HS-27A (cell line): ENCODE measurements at places on chromosomes 3 and 15.

DNA sequence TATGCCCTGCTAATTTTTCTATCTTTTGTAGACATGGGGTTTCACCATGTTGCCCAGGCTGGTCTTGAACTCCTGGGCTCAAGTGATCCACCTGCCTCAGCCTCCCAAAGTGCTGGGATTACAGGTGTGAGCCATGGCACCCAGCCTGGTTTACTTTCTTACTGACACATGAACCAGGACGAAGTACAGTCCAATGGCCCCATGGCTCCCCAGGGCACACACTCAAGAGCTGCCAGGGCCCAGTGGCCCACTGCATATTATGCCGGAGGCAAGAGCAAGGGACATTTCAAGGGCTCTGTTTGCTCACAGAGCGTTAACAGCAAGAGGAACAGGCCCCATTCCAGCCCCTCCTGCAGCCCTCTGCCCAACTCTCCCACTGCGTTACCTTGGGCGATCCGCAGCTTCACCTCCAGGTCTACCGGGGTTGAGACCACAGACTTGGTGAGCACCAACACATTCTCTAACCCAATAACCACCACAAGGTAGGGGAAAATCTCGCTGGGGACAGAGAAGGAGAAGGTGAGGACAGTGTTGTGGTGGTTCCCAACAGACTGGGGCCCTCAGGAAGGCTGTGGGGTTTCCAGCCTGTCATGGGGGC, 42.8 kb downstream of the PTPN23 start:
- no peak for DNase-seq

GRCh38 chr15:65561934-65562333, 31.7 kb downstream of the HACD3 start:
- no peak for DNase-seq

DNA sequence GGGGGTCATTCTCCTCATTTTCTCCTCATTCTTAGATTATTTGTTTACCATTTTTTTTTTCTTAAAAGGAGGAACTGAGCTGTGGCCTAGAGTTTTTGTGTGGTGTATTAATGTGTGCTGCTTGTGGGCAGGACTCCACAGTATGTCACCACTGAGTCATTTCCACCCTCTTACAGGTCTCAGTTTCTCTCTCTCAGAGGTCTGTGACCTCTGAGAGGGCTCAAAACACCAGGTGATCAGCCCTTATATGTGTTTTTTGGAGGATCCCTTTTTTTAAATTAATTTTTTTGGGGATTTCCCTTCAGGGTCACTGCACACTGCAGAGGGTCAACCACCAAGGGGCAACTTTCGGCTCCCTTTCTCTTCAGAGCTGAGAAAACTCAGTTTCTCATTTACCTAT, 166.4 kb downstream of the SUCNR1 start:
- DNase-seq = no peak

DNA sequence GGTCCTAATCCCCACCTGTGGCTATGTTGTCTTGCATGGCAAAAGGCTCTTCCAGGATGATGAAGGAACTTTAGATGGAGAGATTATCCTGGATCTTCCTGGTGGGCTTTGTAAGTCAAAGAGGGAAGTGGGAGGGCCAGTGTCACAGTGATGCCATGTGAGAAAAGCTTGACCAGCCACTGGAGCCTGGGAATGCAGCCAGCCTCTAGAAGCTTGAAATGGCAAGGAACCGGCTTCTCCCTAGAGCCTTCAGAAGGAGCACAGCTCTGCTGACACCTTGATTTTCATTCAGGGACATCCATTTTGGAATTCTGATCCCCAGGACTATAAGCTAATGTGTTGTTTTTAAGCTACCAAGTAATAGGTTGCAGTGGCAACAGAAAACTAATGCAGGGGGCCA, 58.3 kb downstream of the CLEC3B start:
- no peak for DNase-seq
